ENCODE measurements at places on chromosomes 3 and 15.

DNA sequence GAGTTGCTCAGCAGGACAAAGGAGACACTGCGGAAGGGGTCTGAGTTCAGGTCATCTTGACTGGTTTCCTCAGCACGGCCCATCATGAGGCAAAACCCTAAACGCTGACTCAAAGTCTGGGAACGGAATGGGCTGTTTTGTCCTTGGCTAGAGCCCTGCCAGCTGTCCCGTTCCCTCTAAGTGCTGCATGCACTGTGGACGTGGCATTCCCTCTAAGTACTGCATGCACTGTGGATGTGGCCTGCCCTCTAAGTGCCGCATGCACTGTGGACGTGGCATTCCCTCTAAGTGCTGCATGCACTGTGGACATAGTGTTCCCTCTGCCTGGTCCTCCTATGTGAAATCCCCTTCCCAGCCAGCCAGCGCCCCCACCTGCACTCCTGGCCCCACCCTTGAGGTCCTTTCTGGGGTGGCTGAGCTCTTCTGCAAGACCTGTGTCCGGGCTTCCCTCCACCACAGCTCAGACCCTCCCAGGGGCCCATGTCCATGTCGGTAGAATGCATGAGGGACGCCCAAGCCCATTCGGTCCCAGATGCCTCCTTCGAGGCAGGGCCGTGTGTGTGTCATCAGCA is 36.7 kb downstream of the TM2D3 start:
- no peak for DNase-seq

DNA sequence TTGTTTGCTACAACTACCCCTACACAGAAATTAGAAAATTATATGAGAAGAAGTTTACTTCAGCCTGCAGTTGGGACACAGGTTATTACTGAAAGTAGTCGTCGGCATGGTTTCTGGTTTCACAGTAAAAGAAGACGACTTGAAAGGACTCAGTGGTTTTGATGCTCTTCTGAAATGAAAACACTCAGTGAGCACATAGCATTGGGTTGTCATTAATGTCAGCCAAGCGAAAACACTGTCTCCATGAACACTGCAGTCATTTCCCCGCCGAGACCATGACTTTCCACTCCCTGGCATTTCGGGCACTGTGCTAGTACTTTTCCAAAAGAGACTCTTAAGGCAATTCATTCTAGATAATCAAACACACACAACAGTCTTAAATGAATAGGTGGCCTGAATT is 69.2 kb upstream of the ICE2 start:
- DNase-seq, result peak; percentile 62

- no peak for DNase-seq
These were observed 168.5 kb upstream of the TPM1 start for GRCh38 chr15:62874064-62874463.

- DNase-seq, result no peak
These were observed 175.9 kb downstream of the VGLL3 start for GRCh38 chr3:86814918-86815655.

DNA sequence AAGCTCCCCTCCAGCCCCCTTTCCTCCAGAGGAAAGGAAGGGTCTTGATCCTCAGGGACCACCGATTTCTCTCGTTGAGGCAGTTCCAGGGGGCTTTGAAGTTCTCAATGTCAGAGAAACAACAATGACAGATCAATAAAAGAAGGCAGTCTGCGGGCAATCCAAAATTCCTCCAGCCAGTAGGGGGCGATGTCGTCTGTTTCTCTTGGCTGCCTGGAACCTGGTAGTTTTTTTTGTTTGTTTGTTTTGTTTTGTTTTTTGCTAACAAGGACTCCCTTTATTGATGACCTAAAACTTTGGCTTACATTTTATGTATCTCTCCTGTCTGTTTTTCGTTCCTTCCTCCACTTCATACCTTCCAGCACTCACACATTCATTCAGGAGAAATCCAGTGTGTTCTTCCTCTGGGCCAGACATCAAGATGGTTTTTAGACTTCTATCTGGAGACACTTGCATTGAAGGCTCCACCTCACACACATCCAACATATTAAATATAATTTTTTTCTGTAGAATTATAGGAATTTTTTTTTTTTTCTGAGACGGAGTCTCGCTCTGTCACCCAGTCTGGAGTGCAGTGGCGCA is 276.6 kb downstream of the RPLP1 start:
- peak; percentile 71 for DNase-seq

- no peak for DNase-seq
These were observed 29.4 kb upstream of the DUSP7 start for GRCh38 chr3:52085681-52086282.

- DNase-seq, result no peak
These were observed 192.5 kb downstream of the SHQ1 start for GRCh38 chr3:72655723-72656122.

GRCh38 chr3:51966922-51967383 is 301 bp downstream of the PCBP4 start:
- DNase-seq, result no peak

DNA sequence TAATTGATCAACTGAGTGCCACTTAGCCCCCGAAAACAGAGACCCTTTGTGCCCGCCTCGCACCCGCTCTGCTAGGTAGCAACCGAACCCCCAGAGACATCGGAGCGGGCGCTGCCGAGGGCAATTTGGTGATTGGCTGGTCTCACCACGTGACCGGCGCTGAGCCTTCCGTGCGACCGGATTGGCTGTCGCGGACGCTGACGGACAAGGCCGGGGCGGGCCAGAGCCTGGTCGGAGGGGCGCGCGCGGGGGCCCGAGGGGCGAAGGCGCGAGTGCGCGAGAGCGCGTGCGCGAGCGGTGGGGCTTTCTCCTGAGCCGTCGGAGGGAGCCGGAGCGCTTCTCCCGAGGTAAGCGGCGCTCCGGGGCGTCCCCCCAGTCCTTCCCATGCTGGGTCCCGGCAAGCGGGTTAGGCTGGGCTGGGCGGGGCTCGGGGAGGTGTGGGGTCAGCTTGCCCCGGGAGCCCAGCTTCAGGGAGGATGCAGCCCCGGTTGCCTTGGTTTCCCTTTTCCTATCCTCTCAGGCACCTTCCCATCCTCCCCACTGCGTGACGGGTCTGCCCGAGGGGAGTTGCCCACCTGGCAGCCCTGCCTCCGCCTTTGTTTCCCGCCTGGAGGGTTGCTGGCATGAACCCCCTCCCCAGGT is at the start of gene TMEM108:
TMEM108 (plus strand) TSS at position 303 of the 642 bp plus-strand sequence.
- no peak for DNase-seq

GRCh38 chr3:16258177-16258576 is 6.6 kb downstream of the DPH3 start:
- no peak for DNase-seq

- DNase-seq, result no peak
These were observed 1.3 kb downstream of the SCG5 start for GRCh38 chr15:32642667-32643435.

DNA sequence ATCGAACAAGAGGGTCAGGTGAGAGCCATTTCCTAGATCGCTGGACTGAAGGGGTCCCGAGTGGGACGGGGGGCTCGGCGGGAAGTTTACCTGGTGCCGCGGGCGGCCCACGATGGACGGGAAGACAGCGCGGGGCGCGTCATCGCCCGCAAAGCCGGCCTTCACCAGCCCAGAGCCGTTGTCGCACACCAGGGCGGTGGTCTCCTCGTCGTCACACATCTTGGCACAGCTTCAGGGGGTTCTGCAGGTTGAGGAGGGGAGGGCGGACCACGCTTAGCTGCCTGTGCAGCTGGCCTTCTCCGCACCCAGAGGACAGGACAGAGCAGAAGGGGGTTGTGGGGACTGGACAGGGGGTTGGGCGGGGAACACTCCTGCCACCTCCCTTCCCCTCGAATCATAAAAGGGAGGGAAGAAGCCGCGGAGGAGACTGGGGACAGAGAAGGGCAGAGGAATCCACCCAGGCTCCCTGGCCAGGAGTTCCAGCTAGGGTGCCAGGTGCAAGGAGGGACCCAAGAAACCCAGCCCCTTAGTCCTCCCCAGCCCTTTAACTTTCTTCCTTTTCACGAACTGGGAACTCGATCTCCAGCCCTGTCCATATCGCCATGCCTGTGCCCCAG is 651 bp downstream of the ACTC1 start:
- DNase-seq, result no peak

DNA sequence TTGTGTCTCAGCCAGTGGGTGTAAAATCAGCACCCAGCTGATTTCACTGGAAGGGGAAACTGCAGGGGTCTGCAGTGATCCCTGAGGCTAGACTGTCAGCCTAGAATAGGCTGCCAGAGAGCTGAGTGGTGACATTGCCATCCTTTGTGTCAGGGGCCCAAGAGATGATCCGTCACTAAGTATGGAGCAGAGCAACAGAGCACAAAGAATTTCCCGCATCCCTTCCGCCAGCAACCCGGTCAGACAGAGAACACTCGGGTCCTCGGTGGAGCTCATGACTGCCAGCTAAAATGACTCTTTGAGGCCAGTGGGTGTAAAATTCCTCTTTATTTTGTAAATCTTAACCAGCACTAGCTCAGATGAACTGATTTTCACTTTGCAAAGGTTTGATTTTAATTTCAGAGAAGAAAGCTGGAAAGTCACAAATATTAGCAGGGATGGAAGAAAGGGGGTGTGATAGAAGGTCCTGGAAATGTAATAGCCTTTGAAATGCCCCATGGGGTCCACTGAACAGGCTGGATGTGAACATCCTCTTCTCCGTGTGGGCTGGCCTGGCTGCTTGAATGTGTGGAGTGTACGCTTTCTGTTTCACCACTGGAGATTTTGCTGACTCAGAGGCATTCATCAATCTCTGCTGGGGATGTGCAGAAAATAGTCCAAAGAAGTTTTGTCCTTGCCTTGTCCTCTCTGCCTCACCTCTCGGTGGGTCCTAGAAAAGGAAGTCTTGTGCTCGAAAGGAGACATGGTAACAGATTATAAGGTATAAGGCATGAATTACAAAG is 138.8 kb downstream of the SV2B start:
- no peak for DNase-seq

DNA sequence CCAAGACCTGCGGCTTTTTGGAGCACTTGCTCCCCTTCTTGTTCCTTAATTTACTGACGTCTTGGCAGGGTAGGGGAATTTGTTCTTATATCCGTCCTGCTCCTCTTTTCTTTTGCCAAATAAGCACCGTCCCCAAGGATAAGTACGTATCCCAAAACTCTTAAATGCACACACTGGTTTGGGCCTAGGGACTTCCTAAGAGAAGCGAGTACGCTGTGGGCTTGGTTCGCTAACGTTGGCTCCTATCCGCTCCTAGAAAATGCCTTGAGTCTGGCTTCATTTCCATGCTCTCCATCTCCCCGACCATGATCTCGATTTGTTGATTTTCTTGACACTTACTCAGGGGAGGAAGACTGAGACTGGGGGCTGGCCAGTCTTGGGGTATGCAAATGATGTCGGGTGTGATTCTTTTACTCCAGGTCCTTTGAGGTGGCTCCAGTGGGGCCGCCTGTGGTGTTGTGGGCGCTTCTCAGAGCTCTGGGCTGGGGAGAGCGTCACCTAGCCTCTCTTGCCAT is 1.3 kb downstream of the MYRIP start:
- no peak for DNase-seq

GRCh38 chr3:152330559-152330958 is 61.8 kb downstream of the MBNL1 start:
- no peak for DNase-seq

- DNase-seq, result no peak
These were observed 29.5 kb upstream of the THRB start for GRCh38 chr3:24523988-24524727.

DNA sequence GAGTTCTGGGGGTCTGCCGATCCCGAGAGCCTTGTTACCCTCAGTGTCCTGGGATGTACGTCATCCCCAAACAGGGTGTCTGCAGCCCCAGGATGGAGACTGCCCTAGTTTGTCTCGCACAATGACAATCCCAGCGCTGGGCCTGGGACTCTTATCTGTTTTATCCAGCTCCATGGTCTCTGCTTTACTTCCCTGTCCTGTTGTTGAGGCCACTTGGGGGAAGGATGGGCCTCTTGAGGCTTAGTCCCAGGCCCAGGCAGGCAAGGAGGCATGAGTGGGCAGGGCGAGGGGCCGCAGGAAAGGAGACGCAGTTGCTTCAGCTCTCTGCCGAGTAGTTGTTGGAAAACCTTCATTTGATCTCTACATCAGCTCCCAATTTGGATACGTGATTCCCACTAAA is 17.4 kb downstream of the SMAD6 start:
- no peak for DNase-seq

DNA sequence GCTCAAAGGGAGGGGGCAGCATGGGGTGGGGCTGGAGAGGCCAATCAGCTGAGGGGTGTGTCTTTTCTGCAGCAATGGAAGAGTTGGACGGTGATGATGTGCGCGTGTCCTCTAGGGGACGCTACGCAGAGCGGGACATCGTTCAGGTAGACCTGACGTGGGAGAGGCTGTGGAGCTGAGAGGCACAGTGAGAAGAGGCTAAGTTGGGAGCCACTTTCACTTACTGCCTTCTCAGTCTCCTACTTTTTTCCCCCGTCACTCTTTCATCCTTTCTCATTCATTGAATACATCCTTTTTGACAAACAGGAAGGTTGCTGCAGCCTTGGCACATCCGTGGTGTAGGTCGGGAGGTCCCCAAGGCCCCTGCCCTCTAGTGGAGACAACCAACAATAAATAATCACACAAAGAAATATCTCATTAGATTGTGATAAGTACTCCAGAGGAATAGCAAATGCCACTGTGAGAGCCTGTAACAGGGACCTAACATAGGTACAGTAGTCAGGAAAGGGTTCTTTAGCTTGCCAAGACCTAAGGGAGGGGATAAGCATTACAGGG is 4.4 kb upstream of the BRPF1 start:
- no peak for DNase-seq

GRCh38 chr3:196400331-196400730 is 31.9 kb downstream of the UBXN7 start:
- DNase-seq, result no peak

- DNase-seq, result peak; percentile 31
These were observed at the start of gene ONECUT1 for GRCh38 chr15:52790169-52790708. Gene ONECUT1 (minus strand): TSS chr15:52790336. CDS start chr15:52789884, 452 bp downstream.

GRCh38 chr3:177647876-177648275 is 450.6 kb upstream of the TBL1XR1 start:
- no peak for DNase-seq

DNA sequence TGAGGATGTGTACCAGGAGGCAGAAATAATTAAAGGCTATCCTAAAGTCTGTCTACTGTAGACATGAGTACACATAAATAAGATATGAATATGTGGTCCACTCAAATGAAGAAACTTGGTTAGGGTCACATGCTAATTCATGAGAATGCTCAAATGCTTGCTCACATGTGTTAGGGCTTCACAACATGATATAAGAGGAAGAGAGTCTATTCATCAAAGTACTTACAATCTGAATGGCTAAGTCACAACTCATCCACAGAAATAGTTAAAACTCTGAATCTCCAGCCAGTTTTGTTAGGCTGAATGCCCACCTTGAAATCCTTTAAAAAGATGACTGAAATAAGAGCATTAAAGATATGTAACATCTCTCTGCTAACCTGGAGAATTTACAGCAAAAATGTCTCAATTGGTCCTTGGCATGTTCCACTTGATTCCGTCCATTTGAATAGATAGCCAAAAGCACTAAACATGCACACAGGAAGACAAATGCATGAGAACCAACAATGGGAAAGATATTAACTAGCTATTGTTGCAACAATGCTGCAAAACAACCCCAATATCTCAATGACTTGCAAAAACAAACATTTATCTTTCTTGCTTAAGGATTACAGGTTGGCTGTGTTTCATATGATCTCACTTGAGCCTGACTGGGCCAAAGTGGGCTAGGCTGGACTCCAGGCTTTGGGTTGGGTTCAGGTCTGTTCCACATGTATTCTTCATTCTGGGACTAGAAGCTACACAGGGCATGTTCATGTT is 10.6 kb upstream of the TBC1D5 start:
- no peak for DNase-seq

GRCh38 chr3:106963442-106963841 is 413.8 kb upstream of the CCDC54 start:
- DNase-seq, result no peak

All from stimulated activated CD4-positive, alpha-beta T cell treated with anti-CD3 and anti-CD28 coated beads, Interleukin-12 subunit alpha, Interleukin-12 subunit beta, amount 100 ng/mL, for 24 hours (primary cell).